ENCODE measurements at places on chromosomes 7 and 10. TPM values are rescaled to one million over a fixed set of nuclear protein-coding genes. Genes with fewer than 3 reads are reported as not detected.

DNA sequence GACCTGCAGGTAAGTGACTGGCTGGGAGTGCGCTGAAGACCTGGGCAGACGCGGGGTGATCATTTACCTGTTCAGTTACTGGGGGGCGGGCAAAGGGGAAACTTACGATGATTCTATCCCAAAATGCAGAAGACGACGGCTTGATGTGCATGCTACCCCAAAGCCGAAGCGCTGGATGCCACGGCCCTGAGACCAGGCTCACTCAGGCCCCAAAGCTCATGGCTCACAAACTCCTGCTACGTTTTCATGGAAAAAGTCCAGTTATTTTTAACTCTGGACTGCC is 200.6 kb downstream of the DIP2C start:
- DNase-seq = peak; percentile 68
- H3K4me3 ChIP-seq = no peak overlapping the region
- no peak overlapping the region for H3K27ac ChIP-seq
- no peaks in the 10 kb centered on the region for H3K36me3 ChIP-seq

DNA sequence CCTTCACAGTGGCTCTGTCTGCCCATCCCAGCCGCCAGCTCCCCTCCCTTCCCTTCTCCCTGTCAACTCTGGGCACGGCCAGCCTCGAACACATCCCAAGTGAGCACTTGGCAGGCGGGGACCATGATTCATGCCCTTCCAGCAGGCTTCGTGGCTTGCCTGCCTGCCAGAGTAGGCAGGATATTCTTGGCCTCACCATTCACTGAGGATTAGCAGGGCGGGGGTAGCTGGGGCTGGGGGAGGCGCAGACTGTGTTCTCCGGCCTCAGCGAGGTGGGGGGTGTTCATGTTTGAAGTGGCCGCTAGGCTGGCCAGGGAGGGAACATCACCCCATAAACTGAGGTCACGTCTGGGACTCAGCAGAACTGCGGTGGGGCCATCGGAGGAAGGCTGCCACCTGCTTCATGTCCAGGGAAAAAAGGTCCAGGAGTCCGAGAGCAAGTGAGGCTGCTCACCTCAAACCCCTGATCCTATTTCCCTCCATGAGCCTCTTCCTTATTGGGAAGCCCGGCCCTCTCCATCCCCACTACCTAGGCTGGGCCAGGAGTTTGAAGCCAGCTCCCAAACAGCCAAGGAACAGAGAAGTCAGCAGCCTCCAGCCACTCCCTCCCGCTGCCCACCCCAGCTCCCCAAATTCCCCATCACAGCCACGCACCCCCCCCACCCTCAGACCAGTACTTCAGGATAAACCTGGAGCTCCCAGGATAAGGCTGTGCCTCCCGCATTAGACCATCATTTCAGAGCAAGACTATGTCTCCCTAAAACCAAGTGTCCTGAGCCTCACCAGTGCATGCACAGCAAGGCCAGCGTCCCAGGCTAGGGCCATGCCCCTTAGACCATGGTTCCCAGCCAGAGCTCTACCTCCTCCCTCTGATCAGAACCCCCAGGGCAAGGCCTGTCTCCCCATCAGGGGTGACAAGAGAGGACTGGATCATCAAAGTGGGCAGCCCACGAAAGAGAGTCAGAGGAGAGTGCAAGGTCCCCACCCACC is 42.8 kb upstream of the RABGEF1 start:
- H3K36me3 ChIP-seq = no peaks in the 10 kb centered on the region
- no peak overlapping the region for H3K4me3 ChIP-seq
- H3K27me3 ChIP-seq = no peaks in the 10 kb centered on the region
- no peak for DNase-seq

ZC3HAV1L gene
- total RNA-seq = 12.0 TPM

PDZD7 gene
- total RNA-seq = 0.50 TPM

TMEM176A gene
- 28.6 TPM for total RNA-seq

- peaks cover 2% of the 10 kb centered on the region for H3K4me1 ChIP-seq
- H3K36me3 ChIP-seq = no peaks in the 10 kb centered on the region
- no peaks in the 10 kb centered on the region for H3K27me3 ChIP-seq
- no peak overlapping the region for H3K27ac ChIP-seq
Observed at GRCh38 chr10:1611936-1612550, 125.3 kb downstream of the ADARB2 start.

SLC16A9 gene
- total RNA-seq = 32.3 TPM

SPDYE11 gene
- not detected for total RNA-seq

GRCh38 chr10:52472406-52473146 is 158.5 kb downstream of the DKK1 start:
- H3K27me3 ChIP-seq = no peaks in the 10 kb centered on the region
- no peaks in the 10 kb centered on the region for H3K36me3 ChIP-seq
- no peak overlapping the region for H3K4me3 ChIP-seq
- no peaks in the 10 kb centered on the region for H3K4me1 ChIP-seq
- H3K27ac ChIP-seq = no peak overlapping the region

DNA sequence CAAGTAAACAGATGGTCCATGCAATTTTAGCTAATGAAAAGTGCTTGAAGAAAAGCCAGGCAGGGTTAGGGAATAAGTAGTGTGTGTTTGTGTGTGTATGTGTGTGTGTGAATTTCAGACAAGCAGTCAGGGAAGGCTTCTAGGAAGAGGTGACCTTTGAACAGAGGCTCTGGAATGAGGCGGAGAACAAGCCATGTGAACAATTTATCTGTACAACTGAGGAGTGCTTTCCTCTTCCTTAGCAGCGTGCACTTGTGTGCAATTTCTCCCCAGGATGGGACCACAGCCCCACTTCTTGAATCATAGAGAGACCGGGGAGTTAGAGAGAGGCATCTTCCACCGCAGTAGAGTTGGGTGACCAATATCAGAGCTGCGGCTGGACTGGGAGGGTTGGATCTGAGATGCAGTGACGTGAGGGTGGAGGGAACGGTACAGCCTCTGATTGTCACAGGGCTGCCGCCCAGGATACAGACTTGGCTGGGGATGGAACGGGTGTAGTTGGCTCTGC is 69.2 kb upstream of the FAM171A1 start:
- H3K36me3 ChIP-seq = no peaks in the 10 kb centered on the region
- H3K27me3 ChIP-seq = no peaks in the 10 kb centered on the region
- peaks cover 13% of the 10 kb centered on the region for H3K4me1 ChIP-seq
- no peak overlapping the region for H3K4me3 ChIP-seq
- DNase-seq = no peak

- H3K4me1 ChIP-seq = no peaks in the 10 kb centered on the region
- no peak overlapping the region for H3K27ac ChIP-seq
- H3K36me3 ChIP-seq = no peaks in the 10 kb centered on the region
- no peak for DNase-seq
Observed at GRCh38 chr10:99673492-99673891, 14.2 kb downstream of the ENTPD7 start.

DNA sequence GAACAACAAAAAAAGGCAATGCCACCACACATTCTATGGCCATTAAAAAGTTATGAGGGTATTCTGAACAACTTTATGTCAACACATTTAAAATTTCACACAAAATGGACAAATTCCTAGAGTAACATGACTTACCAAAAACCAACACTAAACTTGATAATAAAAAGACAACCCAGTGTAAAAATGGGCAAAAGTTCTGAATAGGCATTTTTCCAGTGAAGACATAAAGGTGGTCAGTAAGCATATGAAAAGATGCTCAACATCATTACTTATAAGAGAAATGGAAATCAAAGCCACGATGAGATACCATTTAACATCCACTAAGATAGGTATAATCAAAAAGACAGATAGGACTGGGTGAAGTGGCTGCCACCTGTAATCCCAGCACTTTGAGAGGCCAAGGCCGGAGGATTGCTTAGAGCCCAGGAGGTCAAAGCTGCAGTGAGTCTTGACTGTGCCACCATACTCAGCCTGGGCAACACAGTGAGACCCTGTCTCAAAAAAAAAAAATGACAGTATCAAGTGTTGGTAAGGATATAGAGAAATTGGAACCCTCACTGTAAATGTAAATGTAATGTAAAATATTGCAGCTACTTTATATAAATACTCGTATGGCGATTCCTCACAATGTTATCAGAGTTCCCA is 71.1 kb upstream of the OIT3 start:
- H3K36me3 ChIP-seq = no peaks in the 10 kb centered on the region
- DNase-seq = no peak

- H3K27me3 ChIP-seq = no peaks in the 10 kb centered on the region
- H3K4me1 ChIP-seq = peaks cover 2% of the 10 kb centered on the region
- no peak overlapping the region for H3K4me3 ChIP-seq
- no peak overlapping the region for H3K27ac ChIP-seq
- H3K36me3 ChIP-seq = no peaks in the 10 kb centered on the region
- no peak for DNase-seq
Observed at GRCh38 chr7:36079446-36080025, 73.5 kb upstream of the EEPD1 start.

GRCh38 chr7:32059289-32060011 is 10.8 kb downstream of the PDE1C start:
- no peak for DNase-seq
- no peaks in the 10 kb centered on the region for H3K36me3 ChIP-seq
- no peak overlapping the region for H3K27ac ChIP-seq
- no peaks in the 10 kb centered on the region for H3K4me1 ChIP-seq
- no peak overlapping the region for H3K4me3 ChIP-seq

All from spleen (tissue), 13 donors.